Hepatic stellate cell (primary cell): ENCODE measurements at places on chromosomes 5 and 9.
A peak's percentile ranks its signal among the peaks of the same experiment; 100 is the strongest.

- no peak for DNase-seq
These were observed 93.0 kb upstream of the PAPPA start for GRCh38 chr9:116060631-116061030.

- no peak for DNase-seq
These were observed 158.6 kb downstream of the FAM114A2 start for GRCh38 chr5:153880106-153880505.

DNA sequence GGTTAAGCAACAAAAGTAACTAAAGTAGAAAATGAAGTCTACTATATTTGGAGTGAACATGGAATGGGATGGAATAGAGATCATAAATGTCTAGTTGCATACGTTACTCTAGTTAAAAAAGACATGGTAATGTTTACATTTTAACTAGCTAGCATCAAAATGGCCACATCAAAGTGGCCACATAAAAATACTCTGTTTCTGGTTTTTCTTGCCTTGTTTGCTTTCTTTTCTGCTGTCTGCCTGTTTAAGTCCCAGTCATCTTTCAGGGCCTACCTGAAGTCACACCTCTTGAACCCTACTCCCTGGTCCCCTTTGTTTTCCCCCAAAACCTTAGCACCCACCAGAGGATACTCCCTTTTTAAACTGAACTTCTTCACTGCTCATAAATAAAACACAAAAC lies 6.4 kb upstream of the KIF2A start:
- DNase-seq = no peak

GRCh38 chr9:120395376-120395775 lies 184.6 kb downstream of the CDK5RAP2 start:
- DNase-seq = no peak

DNA sequence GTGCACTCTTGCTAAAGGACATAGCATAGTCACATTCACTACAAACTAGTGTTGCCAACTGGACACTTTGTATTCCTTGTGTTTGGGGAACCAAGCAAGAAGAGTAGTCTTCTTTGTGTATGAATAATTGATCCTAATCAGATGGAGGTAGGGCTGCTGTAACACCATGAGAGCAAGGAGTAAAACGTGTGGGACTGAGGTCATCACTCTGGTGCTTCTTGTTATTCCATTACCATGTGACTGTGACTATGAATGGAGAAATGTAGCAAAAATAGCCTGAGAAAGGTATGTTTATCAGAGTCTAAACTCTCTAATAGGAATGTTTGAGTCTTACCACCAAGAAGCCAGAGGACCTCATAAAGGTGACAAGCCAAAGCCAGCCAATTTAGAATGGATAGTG lies 966.9 kb downstream of the TAF11L14 start:
- DNase-seq = no peak

- no peak for DNase-seq
These were observed 15.2 kb downstream of the RNF180 start for GRCh38 chr5:64180661-64181343.

- no peak for DNase-seq
These were observed 255.9 kb downstream of the PSAT1 start for GRCh38 chr9:78552802-78553201.

DNA sequence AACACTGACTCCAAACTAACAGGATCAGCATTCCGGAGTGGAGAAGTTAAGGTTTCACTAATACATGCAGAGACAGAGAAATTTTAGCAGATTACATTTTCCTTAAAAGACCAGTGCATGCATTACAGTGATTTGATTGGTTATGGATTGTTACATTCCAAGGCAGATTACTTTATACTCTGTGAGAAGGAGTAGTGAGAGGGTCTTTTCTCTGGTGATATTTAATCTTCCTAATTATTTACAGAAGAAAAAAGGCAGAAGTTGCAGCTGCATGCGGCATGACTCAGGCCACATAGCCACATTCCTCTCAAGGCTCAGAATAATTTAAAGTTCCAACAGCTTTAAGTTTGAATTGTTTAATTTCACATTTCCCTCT lies 53.0 kb upstream of the PDZD2 start:
- DNase-seq = no peak

DNA sequence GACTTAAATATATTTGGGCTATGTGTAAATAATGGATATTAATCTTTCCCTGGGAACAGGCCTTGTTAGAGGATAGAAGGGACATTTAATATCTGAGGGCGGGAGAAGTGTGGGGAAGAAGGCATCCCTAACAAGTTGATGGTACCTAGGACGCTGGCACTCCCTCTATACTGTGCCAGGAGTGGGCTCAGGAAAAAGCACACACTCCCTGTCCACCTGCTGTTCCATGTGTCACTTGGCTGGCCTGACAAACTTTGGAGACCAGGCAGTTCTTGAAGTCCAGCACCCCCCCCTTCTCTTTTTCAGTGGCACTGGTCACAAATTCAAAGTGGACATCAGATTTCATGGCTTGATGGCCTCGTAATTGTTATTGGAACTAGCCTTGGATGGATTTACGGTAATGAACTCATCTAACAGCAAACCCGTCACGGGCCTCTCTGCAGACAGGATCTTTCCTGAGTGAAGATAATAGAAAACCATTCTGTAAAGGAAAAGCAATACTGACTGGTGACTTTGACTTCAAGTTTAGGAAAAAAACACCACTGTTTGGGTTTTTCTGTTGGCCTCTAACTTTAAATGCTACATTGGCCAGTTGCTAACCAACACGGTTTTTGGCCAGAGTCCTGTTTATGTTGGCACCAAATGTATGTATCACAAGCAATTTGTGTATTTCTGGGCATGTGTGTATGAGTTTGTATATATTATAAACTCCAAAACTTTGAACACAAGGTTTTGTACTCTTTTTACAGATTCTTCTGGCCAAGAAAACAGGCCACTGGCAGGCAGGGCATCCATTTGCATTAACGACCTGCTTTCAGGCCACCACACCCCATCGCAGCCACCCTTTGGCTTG lies 552.6 kb downstream of the CCDC171 start:
- DNase-seq = no peak

DNA sequence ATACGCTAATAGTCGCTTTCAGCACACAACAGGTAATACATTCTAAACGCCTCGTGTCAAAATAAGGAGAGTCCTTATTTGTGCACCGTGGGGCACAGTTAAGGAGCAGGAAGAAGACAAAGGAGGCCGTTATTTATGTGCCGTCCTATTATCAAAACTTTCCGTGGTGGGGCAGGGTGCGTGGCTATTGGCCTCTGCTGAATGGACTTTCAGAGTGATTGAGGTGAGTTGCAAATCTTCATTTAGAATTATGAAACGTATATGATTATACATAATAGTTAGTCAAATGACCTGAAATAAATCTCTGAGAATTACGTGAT lies 833 bp downstream of the C5orf24 start:
- DNase-seq = no peak

DNA sequence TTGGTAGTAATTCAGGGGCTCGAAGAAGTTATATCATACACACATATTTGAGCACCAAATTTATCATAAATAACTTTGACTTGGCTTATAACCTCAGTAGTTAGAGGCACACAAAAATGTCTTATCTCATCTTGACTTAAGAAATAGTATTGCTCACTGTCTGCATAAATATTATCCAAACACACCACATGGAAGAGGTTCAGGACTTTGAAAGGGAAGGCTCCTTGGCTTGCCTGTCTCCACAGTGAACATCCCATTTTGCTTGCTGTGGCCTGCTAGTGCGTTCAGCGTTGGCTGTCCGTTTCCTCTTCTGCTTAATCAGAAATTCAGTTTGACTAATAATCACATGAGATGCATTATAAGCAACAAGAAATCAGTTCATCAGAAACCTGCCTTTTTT lies 13.9 kb downstream of the GRXCR2 start:
- DNase-seq = no peak

DNA sequence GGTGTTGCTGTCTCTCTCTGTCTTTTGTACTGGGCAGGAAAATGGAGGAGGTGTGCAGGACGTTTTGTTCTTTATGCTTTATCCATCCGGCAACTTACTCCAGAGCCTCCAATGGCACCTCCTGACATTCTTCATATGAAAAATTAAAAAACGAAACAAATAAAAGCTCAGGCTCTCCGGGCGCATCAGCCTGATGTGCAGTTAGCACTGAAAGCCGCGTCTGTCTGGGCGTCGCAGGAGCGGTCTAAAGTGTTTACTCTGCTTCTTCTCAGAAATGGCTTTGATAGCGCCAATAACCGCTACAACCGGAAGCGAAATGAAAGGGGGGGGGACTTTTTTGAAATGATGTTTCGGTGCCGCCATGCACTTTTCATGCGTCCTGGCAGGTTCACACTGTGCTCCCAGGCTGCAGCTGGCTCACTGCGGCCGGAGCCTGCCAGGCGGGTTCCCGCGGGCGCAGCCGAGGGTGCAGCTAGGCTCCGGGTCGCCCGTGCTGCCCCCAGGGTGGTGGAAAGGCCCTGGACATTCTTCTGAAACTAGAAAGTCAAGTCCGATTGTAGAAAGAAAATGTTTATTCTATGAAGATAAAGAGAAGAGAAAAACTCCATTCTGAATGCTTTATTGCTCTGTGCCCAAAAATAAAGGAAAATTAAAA lies 407.7 kb upstream of the IRX1 start:
- no peak for DNase-seq

GRCh38 chr5:107868650-107869409 lies 198.1 kb upstream of the EFNA5 start:
- no peak for DNase-seq

- no peak for DNase-seq
These were observed 28.7 kb downstream of the DIAPH1 start for GRCh38 chr5:141590127-141590526.

DNA sequence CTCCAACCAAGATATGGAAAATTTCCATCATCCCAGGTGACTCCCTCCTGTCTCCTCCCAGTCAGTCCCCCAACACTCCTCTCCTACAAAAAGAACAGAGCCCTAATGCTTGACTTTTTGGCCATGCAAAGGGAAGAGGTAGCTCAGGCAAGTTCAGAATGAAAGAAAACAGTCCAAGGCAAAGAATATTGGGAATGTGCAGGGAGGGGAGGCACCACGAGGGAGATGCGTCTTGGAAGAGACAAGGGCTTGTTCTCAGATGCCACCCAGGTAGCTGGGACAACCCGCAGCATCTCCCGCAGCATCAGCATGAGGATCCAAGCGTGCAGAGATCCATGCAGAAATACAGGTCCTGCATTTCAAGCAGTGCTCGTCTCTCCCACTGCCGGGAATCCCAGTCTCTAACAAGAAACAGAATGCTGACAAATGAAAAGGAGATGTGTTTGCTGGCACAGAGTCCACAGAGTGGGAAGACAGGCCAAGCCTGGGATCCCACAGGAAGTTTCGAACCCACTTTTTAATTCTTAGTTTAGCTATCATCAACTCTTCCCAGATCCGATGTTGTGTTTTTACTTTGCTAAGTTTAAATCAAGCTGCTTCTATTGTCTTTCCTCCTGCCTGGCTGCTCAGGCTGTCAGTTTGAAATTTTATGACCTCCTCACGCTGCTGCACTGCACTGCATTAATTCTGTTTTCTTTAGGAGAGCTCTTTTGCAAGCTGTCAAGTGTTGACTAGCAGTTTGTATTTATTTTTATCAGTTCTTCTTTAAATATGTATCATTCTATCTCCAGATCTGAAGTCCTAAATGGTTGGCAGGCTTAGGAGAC lies 86.8 kb upstream of the OSMR start:
- no peak for DNase-seq

DNA sequence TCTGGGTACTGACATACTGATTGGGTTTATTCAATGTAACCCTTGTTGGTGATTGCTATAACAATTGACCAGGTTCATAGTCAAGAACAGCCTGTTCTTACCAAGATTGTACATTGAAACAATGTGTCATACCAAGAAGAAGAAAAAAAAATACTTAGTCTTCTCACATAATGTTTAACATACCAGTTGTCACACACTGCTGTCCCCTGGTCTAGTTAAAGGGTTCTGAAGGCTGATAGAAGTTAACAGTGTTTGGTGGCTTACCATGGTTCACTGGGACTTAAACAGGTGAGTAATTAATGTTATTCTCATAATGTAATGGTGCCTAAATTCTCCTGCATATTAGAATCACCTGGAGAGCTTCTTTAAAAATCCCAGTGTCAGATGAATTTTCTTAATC lies 18.5 kb upstream of the CDC42SE2 start:
- DNase-seq = no peak

DNA sequence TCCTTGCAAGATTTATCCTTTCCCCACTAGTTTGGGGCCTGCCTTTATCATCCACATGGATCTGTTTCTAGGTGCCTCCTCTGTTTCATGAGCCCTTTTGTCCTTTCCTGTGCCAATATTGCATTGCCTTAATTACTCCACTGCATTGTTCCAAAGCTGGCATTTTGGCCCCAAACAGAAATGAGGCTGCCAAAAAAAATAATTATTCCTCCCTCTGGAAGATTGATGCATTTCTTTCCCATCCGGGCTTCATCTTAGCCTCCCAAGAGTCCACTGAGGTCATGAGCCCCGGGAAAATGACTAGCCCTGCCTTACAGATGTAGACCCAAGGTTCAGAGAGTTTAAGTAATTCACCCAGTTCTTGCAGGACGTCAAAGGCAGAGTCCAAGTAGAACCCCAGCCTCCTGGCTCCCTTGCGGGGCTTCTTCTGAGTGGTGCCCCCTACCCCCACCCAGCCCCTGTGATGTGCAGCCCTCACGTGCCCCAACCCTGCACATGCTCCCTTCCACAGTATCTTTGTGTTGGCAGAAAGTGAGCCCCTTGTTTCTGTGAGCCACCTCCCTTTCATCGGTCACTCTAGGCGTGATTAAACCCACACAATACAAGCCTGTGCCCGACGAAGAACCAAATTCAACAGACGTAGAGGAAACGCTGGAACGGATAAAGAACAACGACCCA lies 62.1 kb downstream of the TMOD1 start:
- DNase-seq = no peak

GRCh38 chr5:96753848-96754247 lies 53.9 kb downstream of the ERAP1 start:
- DNase-seq = no peak

- no peak for DNase-seq
These were observed 158.6 kb upstream of the CD180 start for GRCh38 chr5:67355120-67355713.

DNA sequence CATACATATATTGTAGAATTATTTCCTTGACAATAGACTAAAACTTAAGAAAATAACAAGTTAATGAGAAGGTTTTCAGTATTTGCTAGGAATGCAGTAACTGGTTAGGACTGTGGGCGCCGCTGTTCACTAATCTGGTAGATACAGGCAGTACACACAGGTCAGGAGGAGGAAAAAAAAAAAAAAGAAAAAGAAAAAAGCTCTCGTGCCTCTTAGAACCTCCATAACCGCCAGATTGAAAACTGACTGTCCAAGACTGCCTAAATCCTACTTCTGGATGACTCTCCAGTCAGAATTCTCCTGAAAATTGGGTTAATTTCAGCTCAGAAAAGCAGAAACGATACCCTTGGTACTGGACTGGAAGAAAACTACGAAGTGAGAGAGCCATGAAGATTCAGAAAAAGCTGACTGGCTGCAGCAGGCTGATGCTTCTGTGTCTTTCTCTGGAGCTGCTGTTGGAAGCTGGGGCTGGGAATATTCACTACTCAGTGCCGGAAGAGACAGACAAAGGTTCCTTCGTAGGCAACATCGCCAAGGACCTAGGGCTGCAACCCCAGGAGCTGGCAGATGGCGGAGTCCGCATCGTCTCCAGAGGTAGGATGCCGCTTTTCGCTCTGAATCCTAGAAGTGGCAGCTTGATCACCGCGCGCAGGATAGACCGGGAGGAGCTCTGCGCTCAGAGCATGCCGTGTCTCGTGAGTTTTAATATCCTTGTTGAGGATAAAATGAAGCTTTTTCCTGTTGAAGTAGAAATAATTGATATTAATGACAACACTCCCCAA lies at the start of gene PCDHGA1:
TSS of gene PCDHGA1 (plus strand) at position 216 of the 782 bp plus-strand sequence.
- peak; percentile 62 for DNase-seq
